ENCODE measurements at places on chromosomes 3 and 15. TPM values are rescaled to one million over a fixed set of nuclear protein-coding genes. Genes with fewer than 3 reads are reported as not detected.

COL6A6 gene
- 1.2 TPM for total RNA-seq

IL17RC gene
- total RNA-seq = 24.7 TPM

GPR160 gene
- total RNA-seq = 0.28 TPM

GOLGA6L7 gene
- not detected for total RNA-seq

FBLN2 gene
- total RNA-seq = 442 TPM

SIDT1 gene
- under 0.01 TPM for total RNA-seq

TMCO5A gene
- total RNA-seq = not detected

SLC22A14 gene
- under 0.01 TPM for total RNA-seq

SAMMSON gene
- total RNA-seq = not detected

FETUB gene
- not detected for total RNA-seq

FBXL22 gene
- total RNA-seq = 1.4 TPM

SERPINI2 gene
- not detected for total RNA-seq

CSTA gene
- 8.0 TPM for total RNA-seq

RTP3 gene
- total RNA-seq = not detected

TM4SF4 gene
- not detected for total RNA-seq

CPA3 gene
- total RNA-seq = not detected

LRRC31 gene
- total RNA-seq = not detected

PIK3CA gene
- total RNA-seq = 26.0 TPM

RPP25 gene
- total RNA-seq = 8.5 TPM

MYRIP gene
- under 0.01 TPM for total RNA-seq

CFAP100 gene
- total RNA-seq = not detected

CAND2 gene
- 3.1 TPM for total RNA-seq

VILL gene
- 6.7 TPM for total RNA-seq

PEX11A gene
- total RNA-seq = 8.0 TPM

ABCF3 gene
- 64.9 TPM for total RNA-seq

GOLGA8M gene
- total RNA-seq = 0.92 TPM

DUOXA2 gene
- not detected for total RNA-seq

RTP4 gene
- total RNA-seq = 2.0 TPM

LRRC2 gene
- 6.0 TPM for total RNA-seq

CCR3 gene
- total RNA-seq = not detected

STAC gene
- 3.8 TPM for total RNA-seq

ITIH1 gene
- total RNA-seq = 0.18 TPM

TIPARP gene
- 36.1 TPM for total RNA-seq

All from smooth muscle cell of bladder (primary cell).